MG63 (cell line): ENCODE measurements at places on chromosomes 13 and 19. TPM values are rescaled to one million over a fixed set of nuclear protein-coding genes. Genes with fewer than 3 reads are reported as not detected.

DNA sequence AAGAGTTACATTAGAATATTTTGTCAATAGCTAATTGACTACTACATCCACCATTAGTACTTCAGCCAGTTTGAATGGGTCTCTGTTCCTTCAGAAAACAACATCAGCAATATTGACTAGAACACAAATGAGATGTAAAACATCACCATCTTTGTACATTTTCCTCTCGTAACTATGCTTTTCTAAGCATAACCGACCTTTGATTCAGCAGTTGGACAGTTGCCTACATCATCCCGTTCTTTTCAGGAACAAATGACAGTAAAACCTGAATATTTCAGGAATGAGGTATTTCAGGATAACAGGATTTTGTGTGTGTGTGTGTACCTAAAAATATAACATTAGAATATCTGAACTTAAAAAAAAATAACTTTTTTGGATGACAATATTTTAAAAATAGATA is 60.9 kb downstream of the STARD13 start:
- no peak for DNase-seq

DNA sequence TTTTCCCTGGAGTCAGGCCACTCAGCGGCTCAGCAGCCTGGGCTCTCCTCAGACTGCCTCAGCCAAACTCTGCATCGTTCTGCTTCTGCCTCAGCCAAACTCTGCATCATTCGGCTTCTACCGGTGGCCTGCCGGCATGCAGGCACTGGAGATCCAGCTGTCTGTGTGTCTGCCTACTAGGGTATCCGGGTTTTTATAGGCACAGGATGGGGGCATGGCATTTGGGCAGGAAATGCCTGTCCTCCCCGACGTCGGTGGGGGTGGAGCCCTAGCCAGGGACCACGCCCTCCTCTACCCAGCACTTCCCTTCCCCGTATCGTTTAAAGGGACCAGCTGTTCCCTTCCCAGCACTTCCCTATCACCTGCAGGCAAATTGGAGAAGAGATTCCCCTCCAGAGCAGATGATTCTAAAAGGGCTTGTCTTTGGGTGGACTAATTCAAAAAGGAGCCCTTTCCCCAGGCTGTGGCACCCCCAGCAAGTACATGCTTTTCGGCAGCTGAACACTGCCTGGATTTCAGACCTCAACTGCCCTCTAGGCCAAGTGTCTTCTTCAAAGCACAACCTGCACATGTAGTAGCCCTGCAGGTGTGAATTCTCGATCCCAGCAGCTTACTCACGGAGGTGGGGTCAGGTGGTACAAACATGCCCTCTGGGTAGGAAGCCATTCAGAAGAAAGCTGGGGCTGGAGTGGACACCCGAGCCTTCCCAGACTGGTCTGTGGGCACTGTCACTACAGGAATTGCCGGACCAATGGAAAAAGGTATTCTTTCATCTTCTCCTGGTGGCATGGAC is 25.4 kb upstream of the GPR12 start:
- DNase-seq: peak; percentile 68

- DNase-seq: no peak
Observed at GRCh38 chr13:39515224-39515714, 87.7 kb downstream of the LHFPL6 start.

- no peak for DNase-seq
Observed at GRCh38 chr13:109281017-109281902, 505.1 kb downstream of the IRS2 start.

- no peak for DNase-seq
Observed at GRCh38 chr19:48558018-48558684, 6.2 kb downstream of the SULT2B1 start.

GRCh38 chr19:32858559-32858958 is 11.0 kb downstream of the SLC7A9 start:
- no peak for DNase-seq

GRCh38 chr13:23899555-23899954 is 2.3 kb upstream of the C1QTNF9B start:
- DNase-seq: peak; percentile 19

DIAPH3 gene
- 24.8 and 32.4 TPM in 2 replicates for total RNA-seq

- no peak for DNase-seq
Observed at GRCh38 chr13:97121894-97122293, 100.2 kb upstream of the MBNL2 start.

IRGQ gene
- 13.3 and 16.9 TPM in 2 replicates for total RNA-seq

GRCh38 chr13:92553470-92554114 is 673.0 kb upstream of the GPC6 start:
- DNase-seq: no peak

GRCh38 chr19:7214324-7215089 is 79.7 kb downstream of the INSR start:
- no peak for DNase-seq

DNA sequence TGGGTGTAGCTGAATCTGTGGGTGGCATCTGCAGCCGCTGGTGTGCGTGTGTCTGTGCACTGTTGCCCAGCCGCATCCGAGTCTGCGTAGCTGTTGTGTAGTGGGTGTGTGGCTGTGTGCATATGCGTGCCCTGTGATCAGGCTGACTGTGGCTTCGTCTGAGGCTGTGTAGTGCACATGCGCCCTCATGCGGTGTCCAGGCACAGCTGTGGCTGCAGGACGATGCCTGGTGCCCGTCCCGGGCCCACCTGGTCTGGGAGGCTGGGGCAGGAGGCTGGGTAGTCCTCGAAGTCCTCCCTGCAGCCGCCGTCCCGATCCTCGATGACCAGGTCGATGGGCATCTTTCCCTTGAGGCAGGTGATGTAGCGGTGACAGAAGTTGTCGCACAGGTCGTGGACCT is 4.9 kb downstream of the MEIS3 start:
- DNase-seq: peak; percentile 51

ZNF547 gene
- 6.5 and 10.6 TPM in 2 replicates for total RNA-seq

TPTE2 gene
- not detected in 2 replicates for total RNA-seq

TYROBP gene
- total RNA-seq: not detected in 2 replicates

GRCh38 chr13:58134012-58134411 is 502.5 kb downstream of the PCDH17 start:
- no peak for DNase-seq

- DNase-seq: no peak
Observed at GRCh38 chr13:46168341-46168740, 13.6 kb downstream of the LCP1 start.
